ENCODE measurements at places on chromosomes 1 and 21. TPM values are rescaled to one million over a fixed set of nuclear protein-coding genes. Genes with fewer than 3 reads are reported as not detected.

Gene RNU1-3
- 2,231 TPM for total RNA-seq

Gene PDZK1IP1
- total RNA-seq = 0.33 TPM

Gene PGLYRP4
- 0.13 TPM for total RNA-seq

- no peak overlapping the region for H3K4me3 ChIP-seq
- H3K36me3 ChIP-seq = no peaks in the 10 kb centered on the region
- no peak for DNase-seq
Observed at GRCh38 chr1:30274173-30274970, 449.0 kb downstream of the MATN1 start.

DNA sequence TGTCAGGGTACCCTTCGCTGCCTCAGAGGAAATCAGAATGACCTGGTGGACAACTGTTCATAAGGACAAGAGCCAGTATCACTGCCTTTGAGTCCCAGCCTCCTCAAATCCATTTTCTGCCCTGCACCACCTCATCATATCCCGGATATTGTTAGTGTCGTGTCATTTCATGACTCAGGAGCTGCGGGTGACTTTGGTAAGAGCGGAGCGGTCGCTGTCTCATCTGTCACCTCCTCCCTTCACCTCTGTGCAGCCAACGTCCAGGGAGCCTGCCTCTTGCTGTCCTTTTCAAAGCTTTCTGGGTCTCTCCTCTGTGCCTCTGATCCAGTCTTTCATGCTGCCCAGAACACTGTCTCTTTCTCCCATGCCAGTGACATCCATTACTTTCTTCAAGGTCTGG lies 7.0 kb upstream of the C1orf198 start:
- peak; percentile 48 for DNase-seq
- no peak overlapping the region for H3K4me3 ChIP-seq
- H3K27ac ChIP-seq = no peak overlapping the region
- peaks cover 33% of the 10 kb centered on the region for H3K27me3 ChIP-seq
- H3K36me3 ChIP-seq = no peaks in the 10 kb centered on the region
- H3K4me1 ChIP-seq = peaks cover 11% of the 10 kb centered on the region

GRCh38 chr1:204651843-204652421 lies 33.6 kb downstream of the LRRN2 start:
- H3K27me3 ChIP-seq = peaks cover 13% of the 10 kb centered on the region
- no peak overlapping the region for H3K27ac ChIP-seq
- no peaks in the 10 kb centered on the region for H3K36me3 ChIP-seq
- DNase-seq = no peak
- no peak overlapping the region for H3K4me3 ChIP-seq

DNA sequence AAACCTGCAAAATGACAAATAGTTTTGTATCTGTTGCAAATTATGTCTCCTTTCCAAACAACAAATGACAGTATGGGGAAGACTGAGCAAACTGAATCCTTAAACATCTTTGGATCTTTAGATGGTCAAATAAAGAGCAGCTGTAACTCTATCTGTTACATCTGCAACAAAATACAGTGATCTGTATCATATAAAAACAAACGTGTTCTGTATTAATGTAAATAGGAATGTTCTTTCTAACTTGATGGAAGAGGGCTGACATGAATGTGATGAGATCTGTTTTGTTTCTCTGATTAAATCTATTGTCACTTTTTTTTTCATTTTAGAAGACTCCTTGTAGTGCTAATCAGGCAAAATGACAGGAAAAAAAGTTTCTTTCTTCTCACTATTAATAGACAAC lies 159.5 kb downstream of the GPATCH2 start:
- H3K4me1 ChIP-seq = no peaks in the 10 kb centered on the region
- no peak overlapping the region for H3K27ac ChIP-seq
- DNase-seq = no peak
- no peaks in the 10 kb centered on the region for H3K36me3 ChIP-seq
- no peaks in the 10 kb centered on the region for H3K27me3 ChIP-seq

DNA sequence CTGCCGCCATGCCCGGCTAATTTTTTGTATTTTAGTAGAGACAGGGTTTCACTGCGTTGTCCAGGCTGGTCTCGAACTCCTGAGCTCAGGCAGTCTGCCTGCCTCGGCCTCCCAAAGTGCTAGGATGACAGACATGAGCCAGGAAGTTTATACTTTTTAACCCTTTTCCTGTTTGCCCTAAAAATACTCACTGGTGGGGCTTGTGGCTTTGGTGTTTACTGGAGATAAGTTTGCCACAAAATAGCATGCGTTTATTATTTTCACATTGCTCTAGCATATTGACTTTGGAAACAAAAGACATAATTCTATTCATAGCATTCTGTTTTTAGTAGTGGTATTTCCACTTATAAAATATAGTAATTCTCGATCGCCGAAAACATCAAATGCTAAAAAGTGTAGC lies 19.8 kb upstream of the GTF2B start:
- H3K27me3 ChIP-seq = no peaks in the 10 kb centered on the region
- DNase-seq = no peak
- no peaks in the 10 kb centered on the region for H3K36me3 ChIP-seq
- H3K4me1 ChIP-seq = no peaks in the 10 kb centered on the region

DNA sequence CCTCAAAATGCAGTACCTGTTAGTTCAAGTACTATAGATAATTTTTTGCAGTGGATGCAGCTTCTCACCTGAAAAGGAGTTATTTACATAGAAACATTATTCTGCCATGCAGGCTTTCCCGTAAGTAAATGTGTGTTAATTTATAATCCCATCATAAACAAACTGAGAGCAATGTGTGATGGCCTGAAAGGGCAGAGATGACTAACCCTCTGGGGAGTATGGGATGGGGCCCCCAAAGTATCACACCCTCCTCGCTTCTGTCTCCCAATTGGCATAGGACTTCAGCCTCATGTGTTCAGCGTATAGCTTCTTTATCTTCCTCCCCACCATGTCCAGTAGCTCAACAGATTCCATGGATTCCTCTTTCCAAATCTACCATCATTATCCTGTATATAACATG lies 7.6 kb downstream of the HMGCL start:
- DNase-seq = no peak
- H3K27ac ChIP-seq = no peak overlapping the region
- no peaks in the 10 kb centered on the region for H3K27me3 ChIP-seq
- no peak overlapping the region for H3K4me3 ChIP-seq
- H3K4me1 ChIP-seq = no peaks in the 10 kb centered on the region

DNA sequence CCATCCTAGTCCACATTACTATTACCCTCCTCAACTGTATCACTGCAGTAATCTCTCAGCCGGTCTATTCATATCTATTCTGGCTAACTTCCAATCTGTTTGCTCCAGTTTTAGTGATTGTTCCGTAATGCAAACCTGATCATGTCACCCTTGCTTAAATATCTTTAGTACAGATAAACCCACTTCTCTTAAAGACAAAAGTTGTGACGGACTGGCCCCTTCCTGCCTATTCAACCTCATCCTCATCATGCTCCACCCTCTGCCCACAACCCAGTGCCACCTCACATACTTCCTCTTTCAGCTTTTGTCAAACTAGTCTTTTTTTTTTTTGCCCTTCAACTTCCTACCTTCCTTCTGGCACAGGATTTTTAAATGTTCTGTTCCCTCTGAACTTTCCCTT lies 2.8 kb upstream of the C1orf162 start:
- H3K36me3 ChIP-seq = peaks cover 33% of the 10 kb centered on the region
- no peak overlapping the region for H3K27ac ChIP-seq
- no peak for DNase-seq
- no peak overlapping the region for H3K4me3 ChIP-seq

- no peak for DNase-seq
- no peak overlapping the region for H3K4me3 ChIP-seq
- no peaks in the 10 kb centered on the region for H3K36me3 ChIP-seq
- no peaks in the 10 kb centered on the region for H3K27me3 ChIP-seq
- H3K27ac ChIP-seq = no peak overlapping the region
Observed at GRCh38 chr1:82399093-82399492, 598.4 kb downstream of the ADGRL2 start.

- no peak for DNase-seq
- no peaks in the 10 kb centered on the region for H3K36me3 ChIP-seq
- peaks cover 8% of the 10 kb centered on the region for H3K27me3 ChIP-seq
- no peaks in the 10 kb centered on the region for H3K4me1 ChIP-seq
- no peak within 1 kb of the TSS for H3K4me3 ChIP-seq
Observed at GRCh38 chr1:89198491-89199072, at the start of gene GBP4. Gene GBP4, minus strand, starts transcription at chr1:89198942. Its CDS starts 108 bp downstream, at chr1:89198834.

- peaks cover 84% of the 10 kb centered on the region for H3K36me3 ChIP-seq
- no peak overlapping the region for H3K4me3 ChIP-seq
- H3K4me1 ChIP-seq = no peaks in the 10 kb centered on the region
- no peak overlapping the region for H3K27ac ChIP-seq
- DNase-seq = no peak
Observed at GRCh38 chr1:11198257-11198656, 9.1 kb downstream of the ANGPTL7 start.

DNA sequence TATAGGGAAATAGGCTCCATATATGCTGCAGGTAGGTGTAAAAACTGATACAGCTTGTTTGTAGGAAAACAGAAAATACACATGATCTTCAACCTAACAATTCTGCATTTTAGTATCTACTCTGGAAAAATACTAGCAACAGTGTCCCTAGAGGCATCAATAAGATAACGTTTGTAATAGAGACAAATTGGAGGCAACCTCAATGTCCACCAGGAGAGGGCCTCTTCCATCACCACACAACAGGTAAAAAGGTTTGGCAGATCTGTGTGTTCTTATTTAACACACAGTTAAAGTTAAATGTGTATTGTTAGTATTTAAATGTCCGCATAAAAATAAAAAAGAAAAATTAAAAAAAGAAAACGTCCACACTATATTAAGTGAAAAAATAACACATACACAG lies 5.4 kb downstream of the EIF2D start:
- DNase-seq = peak; percentile 81
- H3K27ac ChIP-seq = no peak overlapping the region
- H3K27me3 ChIP-seq = no peaks in the 10 kb centered on the region

DNA sequence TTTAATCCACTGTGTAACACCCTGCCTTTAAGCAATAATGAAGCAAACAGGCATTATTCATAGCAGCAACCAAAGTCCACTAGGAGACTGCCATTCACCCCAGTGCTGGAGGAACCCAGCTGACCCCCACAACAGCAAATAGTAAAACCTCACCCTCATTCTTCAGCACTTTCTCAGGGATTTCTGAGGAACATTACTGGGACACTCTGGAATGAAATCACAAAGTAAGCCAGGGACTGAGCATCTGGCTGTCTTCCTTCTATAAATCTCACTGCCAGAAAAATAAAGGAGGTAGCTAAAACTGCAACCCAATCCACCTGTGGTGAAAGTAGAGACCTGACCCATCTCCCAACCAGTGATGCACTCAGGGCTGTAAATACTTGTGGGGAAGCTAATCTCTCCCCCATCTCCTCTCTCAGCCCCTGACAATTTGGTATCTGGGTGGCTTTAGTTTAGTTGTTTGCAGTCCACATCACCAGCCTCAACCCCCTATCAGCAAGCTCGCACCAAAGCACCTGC lies 47.1 kb downstream of the COL6A1 start:
- DNase-seq = no peak
- no peaks in the 10 kb centered on the region for H3K27me3 ChIP-seq
- H3K27ac ChIP-seq = no peak overlapping the region
- no peaks in the 10 kb centered on the region for H3K4me1 ChIP-seq
- no peak overlapping the region for H3K4me3 ChIP-seq

- DNase-seq = no peak
- H3K36me3 ChIP-seq = no peaks in the 10 kb centered on the region
- H3K27me3 ChIP-seq = no peaks in the 10 kb centered on the region
Observed at GRCh38 chr1:222404710-222405109, 143.2 kb downstream of the HHIPL2 start.

GRCh38 chr1:190453550-190453949 lies 24.1 kb downstream of the BRINP3 start:
- H3K4me3 ChIP-seq = no peak overlapping the region
- H3K27ac ChIP-seq = no peak overlapping the region
- no peak for DNase-seq
- no peaks in the 10 kb centered on the region for H3K4me1 ChIP-seq
- no peaks in the 10 kb centered on the region for H3K27me3 ChIP-seq

DNA sequence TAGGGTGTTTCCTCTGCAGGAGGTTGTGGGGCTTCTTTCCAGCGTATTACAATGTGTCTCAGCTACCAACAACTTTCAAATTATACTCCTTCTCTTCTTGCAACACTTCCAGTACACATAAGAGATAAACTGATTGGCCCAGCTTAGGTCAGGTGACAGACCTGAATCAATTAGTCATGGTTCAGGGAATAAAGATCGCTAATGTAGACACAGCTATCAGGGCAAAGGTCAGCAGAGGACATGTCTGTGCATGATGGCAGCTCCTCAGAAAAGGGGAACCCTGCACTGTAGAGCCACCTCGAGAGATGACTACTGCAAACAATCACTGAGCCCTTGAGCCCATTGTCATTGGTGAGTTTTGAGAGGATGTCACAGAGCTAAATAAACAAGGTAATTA lies 36.8 kb upstream of the PKN2 start:
- no peaks in the 10 kb centered on the region for H3K27me3 ChIP-seq
- no peak overlapping the region for H3K27ac ChIP-seq
- no peak for DNase-seq
- no peak overlapping the region for H3K4me3 ChIP-seq
- no peaks in the 10 kb centered on the region for H3K36me3 ChIP-seq
- no peaks in the 10 kb centered on the region for H3K4me1 ChIP-seq

- H3K27me3 ChIP-seq = no peaks in the 10 kb centered on the region
- peaks cover 7% of the 10 kb centered on the region for H3K4me1 ChIP-seq
- DNase-seq = no peak
- no peaks in the 10 kb centered on the region for H3K36me3 ChIP-seq
Observed at GRCh38 chr1:94009304-94009703, 100.1 kb upstream of the GCLM start.

GRCh38 chr1:213874789-213875188 lies 113.0 kb upstream of the PROX1 start:
- H3K36me3 ChIP-seq = no peaks in the 10 kb centered on the region
- H3K4me1 ChIP-seq = no peaks in the 10 kb centered on the region
- DNase-seq = no peak
- H3K27ac ChIP-seq = no peak overlapping the region
- H3K27me3 ChIP-seq = no peaks in the 10 kb centered on the region

GRCh38 chr1:110060034-110060661 lies 10.3 kb downstream of the ALX3 start:
- peaks cover 33% of the 10 kb centered on the region for H3K36me3 ChIP-seq
- peaks cover 24% of the 10 kb centered on the region for H3K4me1 ChIP-seq
- H3K27ac ChIP-seq = no peak overlapping the region
- no peak overlapping the region for H3K4me3 ChIP-seq
- H3K27me3 ChIP-seq = no peaks in the 10 kb centered on the region
- DNase-seq = peak; percentile 95

DNA sequence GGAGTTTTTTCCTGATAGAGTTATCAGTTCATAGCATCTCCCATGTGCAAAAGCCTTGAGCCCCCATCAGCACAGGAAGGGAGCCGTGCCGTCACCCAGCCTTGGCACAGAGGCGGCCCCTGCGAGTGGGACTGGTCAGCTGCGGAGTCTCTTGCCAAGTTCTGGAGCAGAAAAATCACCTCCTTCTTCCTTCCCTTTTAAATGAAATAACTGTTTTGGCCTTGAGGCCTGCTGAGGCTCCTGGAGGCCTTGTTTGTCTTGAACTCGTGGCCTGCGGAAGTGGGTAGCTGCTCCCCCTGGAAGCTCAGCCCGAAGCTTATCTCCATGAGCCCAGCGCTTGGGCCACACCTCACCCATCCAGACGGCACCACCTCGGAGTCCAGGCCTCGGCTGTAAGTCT lies 145.7 kb upstream of the TMEM51 start:
- peak; percentile 48 for DNase-seq
- no peaks in the 10 kb centered on the region for H3K36me3 ChIP-seq
- H3K4me3 ChIP-seq = no peak overlapping the region
- H3K4me1 ChIP-seq = peaks cover 11% of the 10 kb centered on the region
- H3K27ac ChIP-seq = no peak overlapping the region

All from K562 (cell line).